ENCODE measurements at places on chromosomes 11 and 22.

- no peak for DNase-seq
Observed at GRCh38 chr11:1223346-1224110, 662 bp downstream of the MUC5B start.

- no peak for DNase-seq
Observed at GRCh38 chr11:12769834-12770345, 95.7 kb downstream of the TEAD1 start.

- no peak for DNase-seq
Observed at GRCh38 chr22:42262964-42263363, 7.5 kb downstream of the TCF20 start.

DNA sequence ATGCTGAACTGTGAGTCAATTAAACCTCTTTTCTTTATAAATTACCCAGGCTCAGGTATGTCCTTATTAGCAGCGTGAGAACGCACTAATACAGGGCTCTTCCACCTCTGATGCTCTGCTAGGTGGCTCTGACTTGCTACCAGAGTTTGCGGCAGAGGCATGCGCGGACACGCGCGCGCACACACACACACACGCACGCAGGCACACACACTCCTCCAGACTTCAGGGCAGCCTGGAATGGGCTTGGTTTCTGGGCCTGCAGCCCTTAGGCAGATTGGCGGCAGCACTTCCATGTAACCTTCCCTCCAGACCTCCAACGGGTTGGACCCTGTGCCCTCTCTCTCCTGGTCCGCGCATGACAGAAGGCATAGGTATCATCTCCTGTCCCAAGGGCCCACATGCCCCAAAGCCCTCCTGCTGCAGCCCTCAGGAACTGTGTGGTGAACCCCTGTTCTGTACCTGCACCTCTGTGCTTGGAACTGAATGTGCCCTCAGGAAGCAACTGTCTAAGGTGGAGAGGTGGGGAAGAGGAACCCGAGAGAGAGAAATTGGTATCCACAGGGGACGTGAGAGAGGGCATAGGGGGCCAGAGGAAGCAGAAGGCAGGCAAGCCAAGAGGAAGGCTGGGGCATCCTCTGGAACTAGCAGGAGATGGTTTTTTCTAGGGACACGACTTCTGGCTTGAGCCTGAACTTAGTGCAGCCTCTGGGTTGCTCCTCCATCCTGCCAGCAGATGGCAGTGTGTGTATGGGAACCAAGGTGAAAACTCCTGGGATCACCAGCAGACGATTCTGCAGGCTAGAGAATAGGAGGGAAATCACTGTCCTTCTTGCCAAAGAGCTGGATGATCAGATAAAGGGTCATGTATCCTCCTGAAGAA lies 23.4 kb upstream of the RIC3 start:
- DNase-seq = peak; percentile 69

DNA sequence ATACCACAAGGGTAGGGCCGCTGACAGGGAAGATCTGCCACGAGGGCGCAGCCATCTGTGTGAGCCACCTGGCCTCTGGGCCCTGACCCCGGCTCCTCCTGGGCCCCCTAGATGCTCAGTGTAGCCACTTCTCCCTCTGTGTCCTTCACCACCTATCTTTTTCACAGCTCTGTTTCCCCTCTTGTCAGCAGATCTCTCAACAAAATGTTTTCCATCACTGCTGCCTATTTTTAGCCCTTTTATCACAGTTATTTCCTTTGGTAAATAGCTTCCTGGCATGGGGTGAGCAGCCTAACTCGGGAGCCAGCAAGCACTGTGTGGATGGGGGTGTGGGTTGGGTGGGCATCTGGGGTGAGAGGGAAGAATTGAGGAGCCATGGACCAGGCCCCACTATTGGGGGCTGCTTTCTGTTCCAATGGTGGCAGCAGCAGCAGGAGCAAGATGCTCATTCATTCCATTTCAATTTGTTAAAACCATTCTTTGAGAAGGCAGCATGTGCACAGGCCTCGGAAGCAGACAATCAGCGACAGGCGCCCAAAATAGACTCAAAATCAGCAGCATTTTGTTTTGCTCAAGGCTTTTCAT lies 135.2 kb upstream of the NAV2 start:
- DNase-seq = no peak

GRCh38 chr22:39215426-39216142 lies 29.2 kb downstream of the PDGFB start:
- DNase-seq = no peak

Data from GM19239 (cell line).